Hepatocyte (in vitro differentiated cells): ENCODE measurements at places on chromosomes 7 and 10.

DNA sequence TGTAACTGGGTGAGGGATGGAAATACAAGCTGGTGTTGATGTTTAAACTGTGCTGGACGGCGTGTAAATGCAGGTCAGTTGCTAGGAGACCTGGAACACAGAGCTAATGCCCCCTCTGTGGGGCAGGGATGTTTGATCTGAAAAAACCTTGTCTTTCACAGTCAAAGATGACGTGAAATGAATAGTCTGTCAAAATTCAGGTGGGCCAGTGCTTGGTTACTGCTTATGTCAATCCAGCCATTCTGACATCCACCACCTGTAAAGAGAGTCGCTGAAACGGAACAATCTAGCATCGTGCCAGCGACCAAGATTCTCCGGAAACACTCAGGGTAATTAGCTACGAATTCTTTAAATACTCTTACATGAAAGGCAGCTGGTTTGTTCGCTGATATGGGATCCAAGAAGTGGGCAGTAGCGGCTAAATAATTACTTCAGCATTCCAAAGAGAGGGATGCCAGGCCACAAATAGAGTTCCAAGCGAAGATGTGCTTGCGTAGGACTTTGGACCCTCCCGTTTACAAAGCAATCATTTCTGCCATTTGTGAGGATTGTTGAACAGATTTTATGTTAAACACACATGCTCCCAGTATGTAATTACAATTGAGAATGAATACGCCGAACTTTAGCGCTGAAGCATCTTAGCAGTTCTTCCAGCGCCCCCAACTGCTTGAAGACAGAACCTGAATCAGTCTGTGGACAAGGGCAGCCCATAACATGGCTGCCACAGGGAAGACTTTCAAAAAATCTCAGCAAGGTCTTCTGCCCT, 7.3 kb upstream of the ASB4 start:
- H3K27me3 ChIP-seq: no peaks in the 10 kb centered on the region
- no peak overlapping the region for H3K4me3 ChIP-seq
- peak; percentile 75 for DNase-seq

- no peak overlapping the region for H3K4me3 ChIP-seq
- no peak for DNase-seq
- H3K27me3 ChIP-seq: no peaks in the 10 kb centered on the region
- no peak overlapping the region for H3K27ac ChIP-seq
These were observed 13.6 kb downstream of the PRXL2A start for GRCh38 chr10:80421707-80422536.

GRCh38 chr10:104351061-104351702, 2.5 kb upstream of the CFAP58 start:
- H3K4me1 ChIP-seq: no peaks in the 10 kb centered on the region
- peaks cover 10% of the 10 kb centered on the region for H3K27me3 ChIP-seq
- H3K4me3 ChIP-seq: no peak overlapping the region
- DNase-seq: no peak
- H3K27ac ChIP-seq: no peak overlapping the region

DNA sequence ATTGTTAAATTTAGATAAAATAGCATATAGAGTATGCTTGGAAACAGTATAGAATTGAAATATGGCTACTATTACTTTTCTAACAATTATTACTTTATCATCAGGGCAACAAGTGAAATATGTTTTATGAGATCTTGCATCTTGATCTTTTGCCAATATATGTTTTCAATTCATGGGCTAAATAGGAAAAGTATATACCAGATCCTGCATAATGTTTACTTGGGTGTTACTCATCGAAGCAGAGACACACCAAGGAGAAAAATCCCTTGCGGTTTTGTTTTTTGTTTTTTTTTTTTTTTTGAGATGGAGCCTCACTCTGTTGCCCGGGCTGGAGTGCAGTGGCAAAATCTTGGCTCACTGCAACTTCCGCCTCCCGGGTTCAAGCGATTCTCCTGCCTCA, 541.4 kb downstream of the SUGCT start:
- peaks cover 4% of the 10 kb centered on the region for H3K4me1 ChIP-seq
- DNase-seq: no peak
- H3K27ac ChIP-seq: no peak overlapping the region
- no peaks in the 10 kb centered on the region for H3K27me3 ChIP-seq

DNA sequence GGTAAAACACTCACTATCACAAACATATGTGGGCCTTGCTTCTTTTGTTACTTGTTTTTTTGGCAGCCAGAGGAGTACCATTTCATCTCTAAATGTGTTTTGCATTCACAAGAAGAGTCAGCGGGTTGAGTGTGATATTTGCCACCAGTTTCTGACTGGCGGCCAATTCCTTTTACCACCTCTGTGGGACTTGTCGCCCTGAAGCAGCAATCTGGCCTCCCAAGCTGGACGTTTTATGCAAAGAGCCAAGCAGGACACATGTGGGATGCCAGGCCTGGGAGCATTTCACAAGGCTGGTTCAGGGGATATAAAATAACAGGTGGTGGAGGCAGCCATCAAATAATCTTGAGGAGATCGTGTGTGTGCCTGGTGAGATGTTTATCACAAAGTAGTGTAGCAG, 61.8 kb upstream of the TRIL start:
- H3K4me1 ChIP-seq: no peaks in the 10 kb centered on the region
- H3K27ac ChIP-seq: no peak overlapping the region

DNA sequence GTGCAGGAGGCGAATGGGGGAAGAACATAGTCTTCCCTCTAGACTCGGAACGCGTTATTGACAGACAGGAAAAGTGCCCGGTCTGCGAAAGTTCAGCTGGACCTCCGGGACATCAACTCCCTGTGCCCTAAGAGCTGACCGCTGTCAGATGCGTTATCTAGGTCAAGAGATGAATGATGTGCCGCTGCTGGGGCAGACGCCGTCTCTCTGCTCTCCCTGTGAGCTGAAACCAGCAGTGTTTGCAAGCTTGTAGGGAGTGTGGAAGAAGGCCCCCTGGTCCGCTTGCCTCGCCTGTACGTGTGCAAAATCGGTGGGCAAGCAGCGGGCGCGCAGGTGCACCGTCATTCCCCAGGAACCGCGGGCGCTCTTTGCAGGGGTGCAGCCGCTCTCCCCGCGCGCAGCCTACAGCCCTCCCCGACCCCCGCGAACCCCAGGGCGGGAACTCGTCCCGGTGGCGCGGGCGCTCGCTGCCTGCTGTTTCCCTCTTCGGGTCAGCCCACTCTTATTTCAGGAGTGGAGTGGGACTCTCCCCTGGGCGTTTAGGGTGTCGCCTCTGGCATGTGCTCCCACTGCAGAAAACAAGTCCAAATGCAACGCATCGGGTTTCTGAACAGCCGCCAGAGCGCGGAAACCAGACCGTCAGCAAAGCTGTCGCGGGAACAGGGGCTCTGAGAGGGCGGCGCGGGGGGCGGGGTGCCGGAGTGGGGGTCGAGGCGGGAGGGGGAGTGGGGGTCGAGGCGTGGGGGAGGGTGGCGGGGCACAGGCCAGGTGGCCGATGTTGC, 1.8 kb upstream of the PFKFB3 start:
- DNase-seq: no peak
- no peak overlapping the region for H3K27ac ChIP-seq
- H3K4me3 ChIP-seq: peak overlapping the region; percentile 27

DNA sequence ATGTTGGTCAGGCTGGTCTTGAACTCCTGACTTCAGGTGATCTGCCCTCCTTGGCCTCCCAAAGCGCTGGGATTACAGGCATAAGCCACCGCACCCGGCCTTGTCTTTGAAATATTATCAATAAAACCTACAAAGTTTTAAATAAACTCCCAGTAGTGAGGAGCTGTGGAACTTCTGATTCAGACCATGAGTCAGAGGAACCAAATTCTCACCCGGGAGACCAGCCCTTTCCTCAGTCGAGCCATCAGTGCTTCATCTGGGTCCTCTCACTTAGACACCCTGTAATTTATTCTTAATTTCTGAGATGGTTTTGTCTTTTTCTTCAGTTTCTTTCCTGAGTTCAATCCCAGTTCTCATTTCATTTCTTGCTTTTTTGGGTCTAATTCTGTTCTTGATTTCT, 68.6 kb downstream of the DYNC2I1 start:
- no peaks in the 10 kb centered on the region for H3K4me1 ChIP-seq
- no peak for DNase-seq
- H3K4me3 ChIP-seq: no peak overlapping the region
- H3K27me3 ChIP-seq: no peaks in the 10 kb centered on the region
- H3K27ac ChIP-seq: no peak overlapping the region

DNA sequence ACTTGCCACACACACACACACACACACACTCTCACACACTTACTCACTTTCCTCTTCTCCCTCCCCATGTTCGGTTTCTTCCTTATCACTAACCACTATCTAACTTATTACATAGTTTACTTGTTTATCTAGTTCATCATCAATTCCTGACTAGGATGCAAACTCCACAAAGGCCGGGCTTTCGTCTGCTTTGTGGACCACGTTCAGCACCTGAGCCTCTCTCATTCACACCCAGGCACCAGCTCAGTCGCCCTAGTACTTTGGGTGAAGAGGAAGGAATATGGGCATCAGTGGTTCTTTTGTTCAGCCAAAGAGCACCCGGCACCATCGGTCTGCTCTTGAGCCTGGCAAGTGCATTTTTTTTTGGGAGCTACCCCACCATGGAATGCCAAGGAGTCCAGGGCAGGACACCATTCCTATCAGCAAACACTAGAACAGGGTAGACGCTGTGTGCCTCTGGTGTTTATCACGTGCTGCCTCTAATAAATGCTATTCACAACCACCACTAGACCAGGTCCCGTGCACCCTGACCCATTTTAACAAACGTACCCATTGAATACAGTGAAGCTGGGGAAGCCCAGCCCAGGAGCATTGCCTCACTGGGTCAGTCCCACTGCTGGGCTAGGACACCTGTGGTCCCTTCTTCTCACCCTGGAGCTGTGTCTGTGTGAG, 2.2 kb downstream of the C10orf67 start:
- no peaks in the 10 kb centered on the region for H3K36me3 ChIP-seq
- no peak overlapping the region for H3K27ac ChIP-seq
- peaks cover 14% of the 10 kb centered on the region for H3K4me1 ChIP-seq
- H3K4me3 ChIP-seq: no peak overlapping the region

- H3K36me3 ChIP-seq: no peaks in the 10 kb centered on the region
- no peaks in the 10 kb centered on the region for H3K4me1 ChIP-seq
- H3K27ac ChIP-seq: no peak overlapping the region
- no peak for DNase-seq
These were observed 169.5 kb downstream of the DKK1 start for GRCh38 chr10:52483587-52483986.

DNA sequence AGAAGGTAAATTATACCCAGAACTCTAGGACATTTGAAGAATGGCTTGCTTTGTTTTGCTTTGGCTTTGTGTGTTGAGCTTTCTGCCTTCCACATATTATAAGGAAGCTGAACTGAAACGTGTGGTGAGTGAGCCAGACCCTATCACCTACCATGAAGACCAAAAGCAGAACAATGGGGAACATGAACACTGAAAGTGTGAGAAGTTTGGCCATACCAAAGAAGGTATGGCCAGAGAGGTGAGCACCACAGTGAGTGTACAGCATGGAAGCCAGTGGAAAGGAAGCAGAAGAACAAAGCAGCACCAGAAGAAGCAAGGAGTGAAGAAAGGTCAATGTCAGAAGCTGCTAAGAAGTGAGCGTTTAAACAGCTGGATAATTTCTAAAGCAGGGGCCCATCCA, 59.7 kb upstream of the CCDC71L start:
- H3K4me3 ChIP-seq: no peak overlapping the region
- peaks cover 8% of the 10 kb centered on the region for H3K4me1 ChIP-seq
- no peak overlapping the region for H3K27ac ChIP-seq
- DNase-seq: no peak
- no peaks in the 10 kb centered on the region for H3K36me3 ChIP-seq

GRCh38 chr7:109611656-109612055, 1042.0 kb downstream of the DNAJB9 start:
- no peaks in the 10 kb centered on the region for H3K36me3 ChIP-seq
- H3K4me1 ChIP-seq: no peaks in the 10 kb centered on the region
- no peak for DNase-seq

DNA sequence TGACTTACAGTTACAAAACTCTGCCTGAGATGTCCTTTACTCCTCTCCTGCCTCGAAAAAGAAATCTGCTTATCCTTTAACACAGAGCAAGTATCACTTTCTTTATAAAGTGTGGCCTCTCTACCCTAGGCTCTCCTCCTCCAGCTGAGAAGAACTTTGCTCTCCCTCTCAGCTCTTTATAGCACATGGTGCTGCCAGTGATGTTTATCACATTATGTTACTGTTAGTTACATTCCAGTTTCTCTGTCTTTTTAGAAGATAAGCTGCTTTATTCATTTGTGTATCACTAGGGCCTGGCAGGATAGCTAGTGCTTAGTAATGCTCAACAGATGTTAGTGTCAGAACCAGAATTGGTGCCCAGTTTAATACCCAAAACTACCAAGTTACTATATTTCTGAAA, 41.1 kb upstream of the TMEM229A start:
- peak overlapping the region; percentile 75 for H3K27ac ChIP-seq
- no peak overlapping the region for H3K4me3 ChIP-seq
- DNase-seq: peak; percentile 37
- H3K27me3 ChIP-seq: no peaks in the 10 kb centered on the region

DNA sequence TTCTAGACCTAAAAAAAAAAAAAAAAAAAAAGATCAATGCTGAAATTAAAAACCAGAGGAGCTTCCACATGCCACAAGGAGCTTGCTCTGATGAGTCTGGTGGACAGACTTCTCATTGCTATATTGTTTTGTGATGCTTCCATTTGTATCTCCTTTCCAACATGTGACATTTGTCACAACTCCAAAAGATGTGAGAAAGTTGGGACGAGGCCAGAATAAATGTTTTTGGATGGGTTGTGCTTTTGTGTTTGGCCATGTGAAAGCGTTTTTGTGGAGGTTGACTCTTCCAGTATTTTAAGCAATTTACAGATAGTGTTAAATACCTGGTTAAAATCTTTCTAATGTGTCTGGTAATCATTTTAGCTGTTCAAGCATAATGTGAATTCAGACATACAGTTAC, 280.1 kb downstream of the SKAP2 start:
- no peak for DNase-seq
- no peaks in the 10 kb centered on the region for H3K36me3 ChIP-seq
- no peak overlapping the region for H3K27ac ChIP-seq
- no peaks in the 10 kb centered on the region for H3K4me1 ChIP-seq
- H3K4me3 ChIP-seq: no peak overlapping the region

DNA sequence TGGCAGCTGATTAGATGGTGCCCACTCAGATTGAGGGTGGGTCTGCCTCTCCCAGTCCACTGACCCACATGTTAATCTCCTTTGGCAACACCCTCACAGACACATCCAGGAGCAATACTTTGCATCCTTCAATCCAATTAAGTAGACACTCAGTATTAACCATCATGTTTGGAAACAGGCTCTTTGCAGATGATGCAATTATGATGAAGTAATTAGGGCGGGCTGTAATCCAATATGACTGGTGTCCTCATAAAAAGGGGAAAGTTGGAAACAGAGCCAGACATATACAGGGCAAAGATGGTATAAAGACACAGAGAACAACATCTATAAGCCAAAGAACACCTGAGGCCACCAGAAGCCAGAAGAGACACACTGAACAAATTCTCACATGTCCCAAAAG, 658.6 kb downstream of the CCSER2 start:
- no peak overlapping the region for H3K27ac ChIP-seq
- no peaks in the 10 kb centered on the region for H3K36me3 ChIP-seq
